ENCODE measurements at places on chromosomes 2 and 18.

GRCh38 chr18:63445037-63445436, 22.8 kb upstream of the VPS4B start:
- peak; percentile 34 for DNase-seq

DNA sequence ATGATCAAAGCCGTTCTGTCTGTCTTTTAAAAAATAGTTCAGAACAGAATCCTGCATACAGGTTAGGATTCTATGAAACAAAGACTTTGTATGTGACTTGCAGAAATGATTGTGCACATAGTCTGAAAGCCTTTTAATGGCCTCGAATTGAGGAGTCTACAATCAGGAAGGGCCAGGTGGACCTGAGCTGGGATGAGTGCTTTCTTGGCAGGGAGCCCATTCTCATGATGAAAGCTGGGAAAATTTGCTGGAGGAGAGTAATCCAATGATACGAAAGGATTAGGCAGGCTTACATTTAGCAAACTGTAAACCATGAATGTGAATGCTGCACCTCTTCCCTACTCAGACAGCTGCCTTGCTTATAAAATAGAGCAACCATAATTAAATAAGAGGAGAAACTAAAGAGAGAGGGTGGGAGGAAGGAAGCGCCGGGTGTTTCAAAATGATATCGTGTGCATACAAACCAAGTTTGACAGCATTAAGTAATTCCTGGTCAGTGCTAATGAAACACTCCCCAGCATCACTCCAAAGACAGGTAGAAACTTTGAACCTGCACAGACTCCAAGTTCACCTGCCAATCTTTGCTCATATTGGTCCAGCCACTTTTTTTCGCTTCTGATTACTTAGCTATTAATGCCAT, 23.7 kb upstream of the CXCR4 start:
- DNase-seq, result no peak

GRCh38 chr18:25713103-25713502, 361.1 kb upstream of the ZNF521 start:
- DNase-seq, result no peak

DNA sequence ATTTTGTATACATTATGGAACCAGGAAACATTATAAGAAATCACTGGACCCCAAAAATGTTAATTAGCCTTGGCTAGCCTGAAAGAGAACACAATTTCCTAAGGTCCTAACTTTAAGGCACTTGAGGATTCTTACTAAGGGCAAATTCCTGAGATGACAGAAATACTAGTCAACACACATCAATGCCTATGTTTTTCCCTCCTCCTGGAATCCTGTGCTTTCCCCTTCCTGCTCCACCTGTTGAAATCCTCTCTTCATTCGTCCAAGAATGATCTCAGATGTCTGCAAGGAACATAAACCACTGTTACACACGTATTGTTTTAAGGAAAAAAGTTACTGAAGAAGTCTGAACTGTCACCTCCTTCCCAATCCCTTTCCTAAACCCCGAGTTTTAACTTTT, 21.2 kb upstream of the DARS1 start:
- peak; percentile 18 for DNase-seq

DNA sequence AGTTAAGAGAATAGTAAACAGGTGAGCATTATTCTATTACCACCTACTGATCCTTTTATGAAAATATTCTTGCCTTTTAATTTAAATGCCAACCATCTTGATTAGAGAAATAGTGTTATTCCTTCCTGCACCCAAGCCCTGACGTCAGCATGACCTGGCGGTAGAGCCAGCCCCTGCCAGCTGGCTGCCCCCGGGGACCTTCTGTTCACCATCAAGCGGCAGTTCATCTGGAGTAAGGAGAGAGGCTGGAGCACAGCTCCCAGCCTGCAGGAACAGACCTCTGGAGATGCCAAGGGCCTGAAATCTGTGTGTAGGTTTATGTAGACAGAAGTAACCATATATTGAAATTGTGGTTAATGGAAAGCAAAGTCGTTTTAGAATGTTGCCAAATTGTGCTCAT, 171.8 kb downstream of the GBX2 start:
- DNase-seq, result no peak

GRCh38 chr2:38648107-38648761, 17.7 kb upstream of the GALM start:
- DNase-seq, result no peak

DNA sequence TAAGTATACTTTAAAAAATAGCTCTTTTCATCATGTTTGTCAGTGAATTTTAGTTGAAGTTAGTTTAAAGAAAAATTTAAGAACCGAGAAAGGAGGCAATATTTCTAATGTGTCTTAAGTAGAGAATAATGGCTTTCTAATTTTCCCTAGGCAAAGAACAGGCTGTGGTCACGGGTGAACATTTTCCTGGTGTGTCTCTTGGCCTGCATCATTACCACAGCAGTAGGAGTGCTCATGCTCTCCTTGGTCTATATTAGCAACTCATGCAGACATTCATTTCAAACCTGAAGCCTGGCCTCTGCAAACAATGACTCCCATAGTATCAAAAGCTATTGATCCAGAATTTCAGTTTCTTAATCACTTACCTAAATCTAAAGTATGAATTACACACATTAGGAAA, 57.4 kb downstream of the C18orf54 start:
- DNase-seq, result no peak

DNA sequence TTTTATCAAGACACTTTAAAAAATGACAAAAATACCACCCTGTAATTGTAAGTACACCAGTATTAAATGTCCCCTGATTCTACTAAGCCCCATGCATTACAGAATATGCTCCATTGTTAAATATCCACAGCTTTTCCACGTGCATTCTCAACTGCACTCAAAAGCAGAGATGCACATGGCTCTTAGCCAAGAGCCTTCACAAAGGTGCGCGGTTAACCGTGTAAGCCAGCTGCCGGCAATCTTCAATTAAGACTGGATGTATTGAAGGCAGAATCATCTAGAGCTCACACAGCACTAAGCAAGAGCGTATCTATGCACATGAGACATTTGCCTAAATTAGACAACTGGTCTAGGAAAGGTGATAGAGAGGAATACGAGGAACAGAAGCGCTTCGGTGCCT, 278.3 kb downstream of the NAPG start:
- no peak for DNase-seq

DNA sequence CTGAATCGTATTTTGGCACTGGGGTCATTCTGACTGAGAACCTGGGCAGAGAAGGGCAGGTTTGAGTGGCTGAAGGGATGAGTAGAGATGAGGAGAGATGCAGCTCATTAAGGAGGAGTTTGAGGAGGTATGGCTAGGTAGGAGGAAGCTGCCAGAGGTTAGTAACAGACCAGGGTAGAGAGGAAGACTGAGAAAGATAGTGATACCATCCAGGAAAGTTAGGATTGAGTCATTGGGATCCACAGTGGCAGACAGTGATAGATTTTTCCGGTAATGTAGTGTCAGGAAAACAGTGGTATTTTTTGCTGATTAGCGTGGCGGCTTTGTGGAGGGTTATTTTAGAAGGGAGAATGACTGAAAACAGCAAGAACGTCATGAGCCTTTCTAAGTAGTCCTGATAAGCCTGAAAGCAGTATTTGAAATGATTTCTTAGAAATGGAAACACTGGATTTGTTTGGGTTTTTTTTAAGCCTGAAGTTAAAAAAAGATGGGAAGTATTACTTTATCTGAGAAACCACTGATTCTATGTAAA, 65.6 kb upstream of the STON1 start:
- DNase-seq, result no peak

DNA sequence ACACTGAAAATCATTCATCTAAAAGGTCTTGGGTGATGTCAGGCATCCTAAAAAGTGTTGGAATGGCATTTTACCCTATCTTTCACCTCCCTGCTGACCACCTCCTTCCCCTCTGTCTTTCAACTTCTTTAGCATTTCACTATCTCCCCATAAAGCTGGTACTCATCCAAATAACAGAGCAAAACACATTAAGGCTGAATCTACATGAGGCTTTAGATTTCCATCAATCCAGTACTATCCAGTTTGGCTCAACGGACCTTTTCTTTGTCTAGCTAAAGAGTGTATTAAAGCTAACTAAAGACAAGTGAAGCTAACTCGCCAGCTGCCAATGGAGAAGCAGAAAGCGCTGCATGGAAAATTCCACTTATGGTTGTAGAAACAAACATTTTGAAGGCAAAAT, 122.5 kb upstream of the NCKAP5 start:
- DNase-seq, result no peak

DNA sequence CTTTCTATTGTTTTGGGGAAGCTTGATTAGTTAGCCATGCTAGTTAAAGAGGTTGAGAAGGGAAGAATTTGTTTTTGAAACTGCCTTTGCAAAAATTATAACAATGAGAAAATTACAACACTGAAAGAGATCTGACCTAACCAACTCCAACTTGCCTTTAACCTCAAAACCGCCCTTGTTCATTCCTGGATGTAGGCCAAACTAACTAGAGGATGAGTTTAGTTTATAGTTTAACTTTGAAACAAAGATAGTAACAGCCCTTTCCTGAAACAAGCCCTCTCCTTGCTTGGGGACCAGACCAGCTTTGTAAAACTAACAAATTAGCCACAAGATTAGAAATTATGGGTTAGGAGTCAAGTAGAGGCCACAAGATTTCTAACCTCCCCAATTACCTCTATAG, 713.9 kb downstream of the CPS1 start:
- no peak for DNase-seq

- no peak for DNase-seq
Measured at GRCh38 chr2:172085460-172086159, at the start of gene DLX1. DLX1 (plus strand) TSS chr2:172085507; CDS start chr2:172085678, 171 bp downstream.

DNA sequence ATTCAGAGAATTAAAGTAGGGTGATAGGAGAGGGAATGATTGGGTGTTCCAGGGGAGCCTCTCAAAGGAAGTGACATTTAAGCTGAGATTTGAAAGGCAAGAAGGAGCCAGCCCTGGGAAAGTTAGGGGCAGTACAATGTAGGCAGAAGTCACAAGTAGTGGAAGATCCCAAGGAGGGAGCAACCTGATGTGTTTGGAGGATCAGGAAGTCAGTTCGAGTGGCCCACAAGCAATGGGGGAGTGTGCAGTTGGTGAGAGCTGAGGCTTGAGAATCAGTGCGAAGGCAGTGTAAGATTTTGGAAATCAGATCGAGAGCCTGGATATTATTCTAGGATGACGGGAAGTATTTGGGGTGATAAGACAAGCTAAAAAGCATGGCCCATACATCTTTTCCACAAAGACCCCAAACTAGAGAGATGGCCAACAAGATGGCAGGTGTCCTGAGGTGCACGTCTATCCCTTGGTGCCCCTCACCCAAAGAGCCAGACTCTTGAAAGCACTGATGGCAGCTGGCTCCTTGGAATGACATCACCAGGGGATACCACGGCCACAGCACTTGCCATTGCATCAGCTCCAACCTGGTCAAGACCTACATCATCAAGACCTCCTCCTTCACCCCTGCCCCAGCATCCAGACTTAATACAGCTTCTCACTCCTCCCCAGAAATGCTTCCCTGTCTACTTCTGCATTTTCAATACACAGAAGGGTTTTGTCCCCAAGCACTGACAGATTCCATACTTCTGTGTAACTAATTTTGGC, 127.3 kb downstream of the BCL2 start:
- DNase-seq, result no peak

DNA sequence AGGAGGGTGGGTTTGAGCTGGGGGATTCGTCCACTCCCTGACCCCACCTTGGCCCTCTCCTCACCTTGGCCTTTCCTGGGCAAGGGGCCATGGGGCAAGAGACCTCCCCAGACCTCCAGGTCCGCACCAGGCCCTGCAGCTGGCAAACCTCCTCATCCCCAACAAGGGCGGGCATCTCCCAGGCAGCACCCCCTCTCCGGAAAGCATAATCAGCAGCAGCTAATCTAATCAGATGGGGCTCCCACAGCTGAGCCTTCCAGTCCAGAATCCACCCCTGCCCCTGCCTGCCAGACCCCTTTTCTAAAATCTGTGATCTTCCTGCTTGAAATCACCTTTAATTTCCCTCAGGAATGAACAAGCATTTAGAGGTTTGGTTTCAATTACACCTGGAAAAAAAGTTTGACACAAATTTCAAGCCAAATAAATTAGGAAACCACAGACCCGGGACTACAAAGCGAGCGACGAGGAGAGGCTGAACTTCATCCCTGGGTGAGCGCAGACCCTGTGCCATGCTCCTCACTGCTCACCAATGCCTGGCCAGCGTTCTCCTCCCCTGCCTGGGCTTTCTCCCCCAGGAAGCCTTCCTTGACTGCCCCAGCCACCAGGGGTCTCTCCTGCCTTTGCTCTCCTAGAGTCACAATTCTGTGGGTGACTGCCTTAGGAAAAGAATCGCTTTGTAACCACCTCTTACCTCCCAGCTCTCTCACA, 143.0 kb upstream of the MYCN start:
- no peak for DNase-seq

GRCh38 chr18:52009958-52010357, 330.0 kb upstream of the DCC start:
- no peak for DNase-seq

DNA sequence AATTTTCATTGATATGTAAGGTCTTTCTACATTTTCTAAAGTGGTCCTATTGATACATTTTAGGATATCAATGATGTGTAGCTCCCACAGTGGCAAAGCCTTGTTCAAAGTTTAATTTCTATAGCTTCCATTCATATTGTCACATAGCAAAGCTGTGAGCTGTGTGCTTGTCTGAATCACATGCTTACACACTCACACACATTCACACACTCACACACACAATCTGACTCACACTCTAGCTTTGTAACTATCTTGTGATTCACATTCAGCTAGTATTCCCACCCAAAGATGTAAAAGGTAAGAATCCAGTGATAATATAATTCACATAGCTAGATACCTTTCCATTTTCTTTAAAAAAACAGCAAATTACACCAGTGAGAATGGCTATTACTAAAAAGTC, 58.7 kb downstream of the MAPRE2 start:
- DNase-seq, result peak; percentile 33

DNA sequence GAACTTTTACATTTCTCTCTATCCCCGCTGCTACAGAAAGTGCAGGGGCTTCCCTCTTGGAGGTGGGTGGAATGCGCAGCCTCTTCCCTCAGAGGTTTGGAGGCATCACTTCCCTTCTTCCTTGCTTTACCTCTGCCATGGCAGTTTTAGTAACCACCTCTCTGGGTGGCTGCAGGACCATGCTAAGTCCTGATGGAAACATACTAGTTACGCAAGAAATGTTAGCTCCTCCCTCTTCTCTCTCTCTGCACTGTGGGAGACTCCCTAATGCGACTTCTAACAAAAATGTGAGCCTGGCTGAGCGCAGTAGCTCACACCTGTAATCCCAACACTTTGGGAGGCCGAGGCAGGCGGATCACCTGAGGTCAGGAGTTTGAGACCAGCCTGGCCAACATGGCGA, 116.8 kb upstream of the RAB6C start:
- no peak for DNase-seq

- no peak for DNase-seq
Measured at GRCh38 chr2:44689516-44689915, 252.0 kb upstream of the SIX3 start.
